ENCODE measurements at places on chromosomes 2 and 18.

DNA sequence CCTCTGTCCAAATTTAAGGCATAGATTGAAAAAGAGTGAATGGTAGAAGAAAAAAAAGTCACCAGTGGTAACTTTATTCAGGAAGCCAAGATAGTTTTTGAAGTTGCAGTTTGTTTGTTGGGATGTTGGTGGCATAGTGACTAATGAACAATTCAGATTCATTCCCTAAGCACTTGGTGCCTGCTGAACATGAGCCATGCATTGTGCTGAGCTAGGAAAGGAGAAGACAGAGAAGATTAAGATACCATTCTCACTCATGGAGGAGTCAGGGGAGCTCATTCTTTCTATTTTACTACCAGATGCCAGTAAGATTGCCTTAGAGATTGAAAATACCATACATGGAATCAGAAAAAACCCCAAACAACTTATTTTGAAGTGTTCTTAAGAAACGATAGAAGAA lies 25.1 kb downstream of the MEIS1 start:
- DNase-seq = no peak

DNA sequence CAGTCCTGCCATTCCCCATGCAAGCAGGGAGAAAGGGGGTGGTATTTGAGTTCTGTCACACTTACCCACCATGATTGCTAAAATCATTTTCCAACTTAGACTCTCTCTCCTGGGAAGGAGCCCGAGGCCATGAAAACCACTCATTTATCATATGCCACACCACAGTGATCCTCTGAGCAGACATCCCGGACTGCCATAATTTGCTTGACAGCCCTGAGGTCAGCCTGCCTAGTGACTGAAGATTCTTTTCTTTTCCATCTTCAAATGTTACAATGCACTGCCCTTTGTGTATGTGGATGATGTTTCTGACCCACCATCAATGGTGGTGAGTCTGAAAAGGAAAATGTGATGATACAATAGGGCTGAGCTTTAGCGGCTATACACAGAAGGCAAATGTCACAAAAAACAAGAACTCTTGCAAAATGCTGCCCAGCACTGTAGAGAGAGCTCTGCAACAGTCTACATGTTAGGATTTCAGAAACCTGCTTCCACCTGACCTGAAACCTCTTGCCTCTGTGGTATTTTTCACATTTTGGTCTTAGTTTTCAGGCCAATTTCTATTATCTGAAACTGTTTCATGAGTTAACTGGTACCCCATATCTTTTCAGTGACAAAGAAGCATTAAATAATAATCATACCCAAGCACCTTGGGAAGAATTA lies 272.8 kb downstream of the ZNF385B start:
- no peak for DNase-seq

GRCh38 chr2:68767031-68767961 lies 32.7 kb downstream of the ARHGAP25 start:
- peak; percentile 61 for DNase-seq

DNA sequence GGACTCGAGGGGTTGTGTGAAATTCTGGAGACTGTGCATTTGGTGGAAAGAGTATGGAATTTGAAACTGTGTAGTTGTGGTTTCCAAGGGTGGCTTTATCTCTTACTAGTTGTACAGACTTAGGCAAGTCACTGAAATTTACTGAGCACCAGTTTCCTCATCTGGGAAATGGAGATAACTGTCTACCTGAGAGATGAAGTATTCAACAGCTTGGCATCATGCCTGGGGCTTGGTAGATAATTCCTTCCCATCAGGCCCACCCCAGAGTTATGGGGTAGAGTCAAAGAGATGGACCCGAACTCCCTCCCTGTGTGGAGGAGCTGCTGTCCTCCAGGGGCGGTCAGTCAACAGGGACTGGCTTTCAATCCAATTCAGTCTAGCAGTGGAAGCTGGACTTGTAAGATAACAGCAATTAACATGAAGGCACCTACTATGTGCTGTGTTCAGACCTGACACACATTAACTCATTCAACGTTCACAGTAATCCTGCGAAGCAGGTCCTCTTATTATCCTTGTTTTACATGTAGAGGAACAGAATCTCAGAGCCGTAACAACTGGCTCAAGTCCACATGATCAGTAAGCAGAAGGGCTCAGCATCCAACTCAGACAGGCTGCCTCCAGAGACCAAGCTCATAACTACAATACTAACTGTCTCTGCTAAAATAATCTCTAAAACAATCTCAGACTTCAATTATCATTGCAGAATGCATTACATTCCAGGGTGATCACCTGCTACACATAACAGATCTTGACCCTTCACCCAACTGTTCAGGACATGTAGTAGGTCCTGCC lies 432.1 kb downstream of the LPIN1 start:
- no peak for DNase-seq

DNA sequence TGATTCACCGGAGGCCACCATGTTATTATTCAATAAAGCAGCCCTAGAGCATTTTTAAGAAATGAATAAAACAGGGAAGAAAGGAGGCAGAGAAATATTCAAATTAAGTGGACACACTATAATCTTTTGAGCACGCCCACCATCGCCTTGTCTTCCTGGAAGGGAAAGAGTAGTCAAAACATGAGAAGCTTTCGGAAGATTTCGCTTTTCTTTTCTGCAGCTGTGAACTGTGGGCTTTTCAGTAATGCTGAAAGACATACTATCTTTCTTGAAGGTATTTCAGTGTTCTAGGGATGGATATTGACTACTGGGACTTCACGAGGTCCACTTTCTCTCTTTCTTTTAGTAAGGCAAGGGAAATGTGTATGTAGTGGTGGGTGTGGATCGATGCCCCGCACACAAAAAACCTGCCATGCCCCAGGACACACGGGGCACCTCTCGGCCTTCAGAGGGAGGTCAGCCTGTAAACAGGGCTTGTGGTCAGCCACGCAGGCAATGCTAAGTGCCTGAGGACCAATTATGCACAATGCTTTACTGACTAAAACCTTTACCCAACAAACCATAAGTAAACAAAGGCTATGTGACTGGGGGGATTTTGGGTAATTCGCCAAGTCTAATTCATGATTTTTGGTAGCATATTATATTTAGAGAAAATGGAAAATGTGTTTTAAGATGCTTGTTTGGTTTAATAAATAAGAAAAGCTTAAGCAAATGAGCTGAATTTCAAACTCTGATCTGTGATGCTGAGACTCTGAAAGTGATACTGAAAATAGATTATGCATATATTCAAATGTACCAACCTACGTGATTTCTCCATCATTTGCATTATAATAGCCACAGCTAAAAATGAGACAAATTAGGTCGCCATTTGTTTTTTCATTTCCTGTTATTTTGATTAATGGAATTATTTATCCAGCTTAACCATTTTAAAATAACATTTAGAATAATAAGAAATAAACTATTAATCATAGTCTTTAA lies 130.5 kb downstream of the ZNF516 start:
- DNase-seq = peak; percentile 51

DNA sequence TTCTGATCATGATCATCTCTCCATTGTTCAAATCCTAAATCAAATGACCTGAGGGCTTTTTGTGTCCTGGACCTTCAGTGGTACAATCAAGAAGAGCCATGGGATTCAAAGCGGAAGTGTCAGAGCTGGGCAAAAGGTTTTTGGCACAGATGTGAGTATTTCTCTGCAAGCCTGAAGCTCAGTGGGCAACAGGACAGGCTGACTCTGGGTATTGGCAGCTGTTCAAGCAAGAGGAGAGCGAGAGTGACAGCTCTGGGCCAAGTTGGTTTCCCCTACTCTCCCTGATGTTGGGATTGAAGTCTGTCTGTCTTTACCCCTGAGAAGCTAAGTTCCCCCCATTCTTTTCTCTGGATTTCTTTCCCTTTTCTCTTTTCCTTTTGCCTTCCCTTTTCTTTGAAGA lies 33.3 kb downstream of the DSEL start:
- no peak for DNase-seq

DNA sequence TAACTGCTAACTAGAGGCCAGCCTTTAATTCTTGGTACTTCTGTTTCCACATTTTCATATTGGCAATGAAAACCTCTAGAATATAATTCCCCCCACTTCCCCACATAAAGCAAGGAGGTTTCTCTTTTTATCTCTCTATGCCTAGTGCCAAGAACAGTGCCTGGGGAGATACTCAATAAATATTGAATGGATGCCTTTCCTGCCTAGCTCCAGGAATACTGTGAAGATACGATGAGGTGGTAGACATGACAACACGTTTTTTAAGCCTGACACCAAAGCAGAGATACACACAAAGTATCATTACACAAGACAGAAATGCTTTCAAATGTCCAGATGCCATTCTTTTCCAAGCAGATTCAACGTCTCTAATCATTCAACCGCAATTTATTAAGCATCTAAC lies 535.5 kb downstream of the XIRP2 start:
- no peak for DNase-seq

GRCh38 chr2:62856228-62857040 lies 150.9 kb downstream of the EHBP1 start:
- no peak for DNase-seq

GRCh38 chr18:47248604-47249313 lies 2.7 kb downstream of the SKOR2 start:
- no peak for DNase-seq

GRCh38 chr2:20125164-20125563 lies 73.7 kb upstream of the LAPTM4A start:
- DNase-seq = no peak

- DNase-seq = no peak
These were observed 7.3 kb downstream of the SPR start for GRCh38 chr2:72894514-72894913.

DNA sequence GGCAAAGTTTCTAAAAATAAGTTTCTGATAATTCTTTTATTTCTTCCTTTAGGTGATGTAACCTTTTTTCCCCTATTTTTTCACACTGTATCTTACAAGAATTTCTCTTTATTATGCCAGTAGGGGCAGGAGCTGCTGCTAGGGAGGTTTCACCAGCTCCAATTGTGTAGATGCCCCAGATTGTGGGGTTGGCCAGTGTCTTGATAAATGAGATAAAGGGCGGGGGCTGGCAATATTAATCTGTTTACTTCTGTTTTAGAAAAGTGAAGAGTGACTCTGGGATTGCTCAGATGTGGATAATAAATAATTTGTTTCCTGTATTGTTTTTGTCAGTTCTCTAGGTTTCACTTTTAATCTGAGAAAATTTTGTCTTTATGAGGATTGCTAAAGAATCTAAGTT lies 190.4 kb downstream of the MC4R start:
- DNase-seq = no peak

DNA sequence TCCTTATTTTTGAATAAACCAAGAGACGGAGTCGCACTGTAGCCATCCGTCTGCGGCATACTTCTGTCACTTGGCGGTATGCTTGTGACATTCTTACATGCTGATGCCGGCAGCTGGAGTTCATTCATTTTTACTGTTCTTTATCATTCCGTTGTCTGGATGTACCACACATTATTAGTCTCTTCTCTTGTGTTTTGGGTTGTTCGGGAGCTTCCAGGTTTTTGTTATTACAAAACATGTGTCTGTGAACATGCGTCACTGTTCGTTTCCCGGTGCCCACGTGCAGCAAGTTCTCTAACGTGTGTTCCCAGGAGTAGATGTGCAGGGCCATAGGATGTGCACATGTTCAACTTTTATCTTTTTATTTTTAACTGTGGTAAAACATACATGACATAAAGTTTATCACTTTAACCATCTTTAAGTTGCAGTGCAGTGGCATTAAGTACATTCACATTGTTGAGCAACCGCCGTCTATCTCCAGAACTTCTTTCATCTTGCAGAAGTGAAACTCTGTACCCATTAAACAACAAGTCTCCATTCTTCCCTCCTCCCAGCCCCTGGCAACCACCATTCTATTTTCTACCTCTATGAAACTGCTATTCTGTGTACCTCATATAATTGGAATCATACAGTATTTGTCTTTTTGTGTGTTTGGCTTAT lies 40.1 kb downstream of the MTCL1 start:
- DNase-seq = no peak

GRCh38 chr2:100350661-100351185 lies 28.4 kb upstream of the LONRF2 start:
- DNase-seq = no peak

DNA sequence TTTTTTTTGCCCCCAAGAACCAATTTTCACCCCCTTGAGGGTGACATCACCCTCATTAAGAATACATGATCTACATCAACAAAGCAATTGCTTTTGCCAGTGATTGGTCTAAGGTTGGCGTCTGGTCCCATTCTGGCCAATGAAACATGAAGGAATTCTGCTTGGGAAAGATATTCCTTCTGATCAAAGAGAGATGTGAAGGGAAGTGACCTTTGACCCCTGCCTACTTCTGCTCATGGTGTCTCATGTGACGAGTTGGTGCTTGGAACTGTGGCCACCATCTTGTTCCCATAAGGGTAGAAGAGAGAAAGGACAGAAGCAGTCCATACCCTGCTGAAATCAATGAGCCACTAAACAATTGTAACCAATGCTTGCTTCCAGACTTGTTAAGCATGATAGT lies 85.1 kb downstream of the LBH start:
- no peak for DNase-seq

GRCh38 chr2:233593201-233593600 lies 24.2 kb upstream of the UGT1A8 start:
- DNase-seq = no peak

- no peak for DNase-seq
These were observed 61.6 kb downstream of the EDAR start for GRCh38 chr2:108927405-108927804.

- no peak for DNase-seq
These were observed 98.8 kb downstream of the INHBB start for GRCh38 chr2:120444691-120445240.

GRCh38 chr18:61575419-61575818 lies 242.2 kb downstream of the CDH20 start:
- no peak for DNase-seq

DNA sequence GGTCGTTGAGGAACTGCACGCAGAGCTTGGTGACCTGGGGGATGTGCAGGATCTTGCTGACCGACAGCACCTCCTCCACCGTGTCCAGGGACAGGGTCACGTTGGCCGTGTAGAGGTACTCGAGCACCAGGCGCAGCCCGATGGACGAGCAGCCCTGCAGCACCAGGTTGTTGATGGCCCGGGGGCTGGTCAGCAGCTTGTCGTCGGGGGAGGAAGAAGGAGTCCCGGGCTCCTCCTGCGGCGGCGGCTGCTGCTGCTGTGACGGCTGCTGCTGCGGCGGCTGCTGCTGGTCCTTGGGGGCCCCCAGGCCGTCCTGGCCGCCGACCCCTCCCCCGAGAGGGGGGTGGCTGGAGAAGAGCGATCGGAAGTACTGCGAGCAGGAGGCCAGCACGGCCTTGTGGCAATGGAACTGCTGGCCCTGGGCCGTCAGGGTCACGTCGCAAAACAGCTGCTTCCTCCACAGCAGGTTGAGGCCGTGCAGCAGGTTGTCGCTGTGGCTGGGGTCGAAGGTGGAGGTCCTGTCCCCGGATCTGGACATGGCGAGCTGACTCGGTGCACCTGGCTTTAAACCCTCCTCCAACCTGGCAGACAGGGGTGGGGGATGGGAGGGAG lies 2.7 kb downstream of the KLHL14 start:
- peak; percentile 20 for DNase-seq

Measured in activated T-cell treated with anti-CD3 and anti-CD28 coated beads, Interleukin-2, amount 50 U/mL, for 48 hours (primary cell).